ENCODE measurements at places on chromosomes 1 and 21. TPM values are rescaled to one million over a fixed set of nuclear protein-coding genes. Genes with fewer than 3 reads are reported as not detected.

GRCh38 chr1:89844860-89845259 is 24.0 kb downstream of the LRRC8D start:
- no peak for DNase-seq
- no peak overlapping the region for H3K27ac ChIP-seq
- no peaks in the 10 kb centered on the region for H3K36me3 ChIP-seq
- H3K4me1 ChIP-seq, result no peaks in the 10 kb centered on the region

MX2 gene
- 31.5 TPM for total RNA-seq

DNM3 gene
- total RNA-seq, result 7.5 TPM

- no peaks in the 10 kb centered on the region for H3K4me1 ChIP-seq
- H3K36me3 ChIP-seq, result no peaks in the 10 kb centered on the region
- no peaks in the 10 kb centered on the region for H3K27me3 ChIP-seq
- H3K4me3 ChIP-seq, result no peak overlapping the region
Observed at GRCh38 chr1:200139661-200140250, 112.2 kb downstream of the NR5A2 start.

FAM163A gene
- total RNA-seq, result not detected

GRCh38 chr1:34165422-34165921 is 442 bp upstream of the CSMD2 start:
- no peak overlapping the region for H3K27ac ChIP-seq
- H3K4me3 ChIP-seq, result peak overlapping the region; percentile 43
- DNase-seq, result no peak
- no peaks in the 10 kb centered on the region for H3K36me3 ChIP-seq
- no peaks in the 10 kb centered on the region for H3K27me3 ChIP-seq

- no peaks in the 10 kb centered on the region for H3K27me3 ChIP-seq
- H3K4me3 ChIP-seq, result no peak overlapping the region
- H3K36me3 ChIP-seq, result no peaks in the 10 kb centered on the region
- H3K4me1 ChIP-seq, result no peaks in the 10 kb centered on the region
- DNase-seq, result no peak
Observed at GRCh38 chr1:24866211-24867083, 63.6 kb downstream of the RUNX3 start.

DNA sequence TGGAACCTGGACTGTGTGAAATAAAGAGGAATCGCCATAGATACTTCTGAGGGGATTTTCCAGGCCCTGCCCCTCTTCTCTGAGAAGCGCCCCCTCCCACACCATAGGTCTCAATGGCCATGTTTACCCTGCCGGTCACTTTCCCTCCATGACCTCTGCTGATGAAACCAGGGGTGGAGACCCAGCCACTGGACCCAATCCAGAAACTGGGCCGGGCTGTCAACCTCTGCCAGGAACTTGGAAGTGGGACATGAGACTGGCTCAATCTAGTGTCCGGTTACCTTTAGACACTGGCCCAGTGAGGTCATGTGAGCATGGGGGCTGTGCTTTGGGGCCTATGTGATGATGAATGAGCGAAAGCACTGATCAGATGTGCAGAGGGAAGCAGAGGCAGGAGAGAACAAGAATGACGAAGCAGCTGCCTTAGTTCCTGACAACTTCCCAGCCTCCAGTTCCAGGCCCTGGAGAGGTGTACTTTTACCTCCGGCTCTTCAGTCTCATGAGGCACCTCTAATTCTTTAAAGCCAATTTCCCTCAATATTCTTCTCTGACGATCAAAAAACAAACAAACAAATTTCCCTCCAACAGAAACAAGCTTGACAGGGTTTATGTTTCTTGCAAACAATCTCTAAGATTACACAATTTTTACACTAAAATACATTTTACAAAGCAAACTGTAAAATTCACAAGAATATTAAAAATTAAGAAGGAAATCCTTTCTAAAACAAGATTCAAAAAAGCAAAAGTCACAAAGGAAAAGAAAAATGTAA is 4.9 kb downstream of the ASAP3 start:
- peaks cover 12% of the 10 kb centered on the region for H3K4me1 ChIP-seq
- H3K4me3 ChIP-seq, result no peak overlapping the region
- H3K27ac ChIP-seq, result peak overlapping the region; percentile 46
- DNase-seq, result peak; percentile 78
- H3K27me3 ChIP-seq, result no peaks in the 10 kb centered on the region

GRCh38 chr1:246210756-246211155 is 296.3 kb downstream of the SMYD3 start:
- no peaks in the 10 kb centered on the region for H3K36me3 ChIP-seq
- no peak for DNase-seq
- H3K4me1 ChIP-seq, result no peaks in the 10 kb centered on the region
- no peak overlapping the region for H3K4me3 ChIP-seq
- H3K27ac ChIP-seq, result no peak overlapping the region
- no peaks in the 10 kb centered on the region for H3K27me3 ChIP-seq

CASQ1 gene
- total RNA-seq, result 0.59 TPM

GRCh38 chr21:34189506-34189905 is 116.1 kb downstream of the MRPS6 start:
- H3K27ac ChIP-seq, result no peak overlapping the region
- H3K4me3 ChIP-seq, result no peak overlapping the region
- no peaks in the 10 kb centered on the region for H3K4me1 ChIP-seq
- no peaks in the 10 kb centered on the region for H3K27me3 ChIP-seq
- H3K36me3 ChIP-seq, result no peaks in the 10 kb centered on the region

DNA sequence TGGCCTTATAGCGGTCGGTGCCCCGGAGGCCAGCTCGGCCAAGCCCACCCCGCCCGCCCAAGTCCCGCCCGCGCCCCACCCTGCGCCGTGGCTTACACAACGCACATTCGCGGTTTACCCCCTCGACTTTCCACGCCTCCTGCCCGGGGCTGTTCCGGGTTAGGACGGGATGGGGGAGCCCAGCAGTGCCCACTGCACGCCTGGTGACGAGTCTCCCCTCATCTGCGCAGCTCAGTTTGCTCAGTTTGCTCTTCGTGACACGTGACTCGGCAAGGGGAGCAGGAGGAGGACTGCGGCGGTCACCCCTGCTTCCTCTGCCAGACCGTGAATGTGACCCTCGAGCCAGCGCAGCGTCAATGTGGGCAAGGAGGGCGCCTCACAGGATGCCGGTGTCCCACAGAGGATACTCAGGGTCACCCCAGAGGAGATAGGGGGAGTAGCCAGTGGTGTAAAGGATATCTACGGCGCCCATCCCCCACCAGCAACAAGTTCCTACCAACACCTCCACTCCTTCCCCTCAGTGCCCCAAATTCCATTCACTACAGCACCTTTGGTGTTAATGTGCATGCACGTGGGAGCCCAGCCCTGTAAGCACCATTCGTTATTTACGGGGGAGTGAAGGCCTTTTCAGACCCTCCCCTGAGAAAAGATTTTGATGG is 350 bp upstream of the S100A6 start:
- no peaks in the 10 kb centered on the region for H3K36me3 ChIP-seq
- no peaks in the 10 kb centered on the region for H3K27me3 ChIP-seq
- peak; percentile 90 for DNase-seq
- H3K27ac ChIP-seq, result peak overlapping the region; percentile 98
- peak overlapping the region; percentile 76 for H3K4me3 ChIP-seq

DNA sequence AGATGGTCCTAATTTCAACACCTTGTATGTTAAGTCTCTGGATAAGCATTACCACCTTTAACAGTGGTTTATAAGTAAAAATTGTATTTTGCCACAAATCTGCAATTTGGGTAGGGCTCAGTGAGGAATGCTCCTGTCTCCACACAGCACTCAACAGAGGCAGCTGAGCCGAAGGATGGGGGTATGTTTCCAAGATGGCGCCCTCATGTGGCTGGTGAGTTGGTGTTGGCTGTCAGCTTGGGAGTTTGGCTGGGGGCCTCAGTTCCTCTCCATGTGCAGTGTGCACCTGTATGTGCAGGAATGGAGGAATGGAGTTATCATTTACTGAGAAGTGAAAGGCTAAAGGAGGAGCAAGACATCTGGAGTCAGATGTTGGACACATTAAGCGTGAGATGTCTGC is 136.8 kb downstream of the GABPA start:
- H3K4me3 ChIP-seq, result no peak overlapping the region
- DNase-seq, result no peak
- H3K4me1 ChIP-seq, result no peaks in the 10 kb centered on the region
- H3K36me3 ChIP-seq, result no peaks in the 10 kb centered on the region
- no peak overlapping the region for H3K27ac ChIP-seq
- no peaks in the 10 kb centered on the region for H3K27me3 ChIP-seq

DNA sequence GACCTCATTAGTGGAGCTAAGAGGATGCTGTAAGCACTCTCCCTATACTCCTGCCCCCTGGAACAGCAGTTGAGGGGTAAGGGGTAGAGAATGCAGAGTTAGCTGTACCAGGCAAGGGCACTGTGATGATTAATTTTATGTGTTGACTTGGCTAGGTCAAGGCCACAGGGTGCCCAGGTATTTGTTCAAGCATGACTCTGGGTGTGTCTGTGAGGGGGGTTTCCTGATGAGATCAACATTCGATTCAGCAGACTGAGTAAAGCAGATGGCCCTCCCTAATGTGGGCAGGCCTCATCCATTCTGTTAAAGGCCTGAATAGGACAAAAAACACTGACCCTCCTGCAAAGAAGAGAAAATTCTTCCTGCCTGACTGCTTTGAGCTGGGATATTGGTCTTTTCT is 110.8 kb downstream of the KCND3 start:
- H3K4me3 ChIP-seq, result no peak overlapping the region
- H3K36me3 ChIP-seq, result no peaks in the 10 kb centered on the region
- H3K4me1 ChIP-seq, result no peaks in the 10 kb centered on the region
- H3K27me3 ChIP-seq, result no peaks in the 10 kb centered on the region
- no peak for DNase-seq

LEMD1 gene
- not detected for total RNA-seq

DNA sequence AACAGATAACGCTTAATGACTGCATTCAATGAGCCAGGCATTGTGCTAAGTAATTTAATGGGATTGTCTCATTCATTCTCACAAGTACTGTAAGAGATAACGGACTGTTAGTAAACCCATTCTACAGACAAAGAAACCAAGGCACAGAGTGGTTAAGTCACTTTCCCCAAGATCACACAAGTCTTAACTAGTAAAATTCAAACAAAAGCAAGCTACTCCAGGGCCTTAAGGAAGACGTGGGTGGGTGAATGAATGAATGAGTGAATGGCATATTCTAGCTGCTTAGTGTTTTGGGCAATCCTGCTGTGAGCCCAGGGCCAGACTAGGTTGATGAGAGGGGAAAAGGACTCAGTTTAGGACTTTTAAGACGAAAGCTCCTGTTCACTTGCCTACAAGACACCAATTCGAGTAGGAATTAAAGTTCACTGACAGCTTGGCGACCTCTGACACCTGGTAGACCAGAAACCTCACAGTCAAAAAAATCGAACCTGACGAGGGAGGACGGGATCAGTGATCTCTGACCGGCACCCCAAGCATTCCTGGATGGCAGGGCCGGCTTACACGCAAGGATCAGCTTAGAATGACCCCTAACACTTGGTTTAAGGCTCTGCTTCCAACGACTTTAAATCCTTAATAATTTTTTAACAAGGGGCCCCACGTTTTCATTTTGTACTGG is 557 bp downstream of the EMC1 start:
- peaks cover 22% of the 10 kb centered on the region for H3K4me1 ChIP-seq
- no peaks in the 10 kb centered on the region for H3K36me3 ChIP-seq

DNA sequence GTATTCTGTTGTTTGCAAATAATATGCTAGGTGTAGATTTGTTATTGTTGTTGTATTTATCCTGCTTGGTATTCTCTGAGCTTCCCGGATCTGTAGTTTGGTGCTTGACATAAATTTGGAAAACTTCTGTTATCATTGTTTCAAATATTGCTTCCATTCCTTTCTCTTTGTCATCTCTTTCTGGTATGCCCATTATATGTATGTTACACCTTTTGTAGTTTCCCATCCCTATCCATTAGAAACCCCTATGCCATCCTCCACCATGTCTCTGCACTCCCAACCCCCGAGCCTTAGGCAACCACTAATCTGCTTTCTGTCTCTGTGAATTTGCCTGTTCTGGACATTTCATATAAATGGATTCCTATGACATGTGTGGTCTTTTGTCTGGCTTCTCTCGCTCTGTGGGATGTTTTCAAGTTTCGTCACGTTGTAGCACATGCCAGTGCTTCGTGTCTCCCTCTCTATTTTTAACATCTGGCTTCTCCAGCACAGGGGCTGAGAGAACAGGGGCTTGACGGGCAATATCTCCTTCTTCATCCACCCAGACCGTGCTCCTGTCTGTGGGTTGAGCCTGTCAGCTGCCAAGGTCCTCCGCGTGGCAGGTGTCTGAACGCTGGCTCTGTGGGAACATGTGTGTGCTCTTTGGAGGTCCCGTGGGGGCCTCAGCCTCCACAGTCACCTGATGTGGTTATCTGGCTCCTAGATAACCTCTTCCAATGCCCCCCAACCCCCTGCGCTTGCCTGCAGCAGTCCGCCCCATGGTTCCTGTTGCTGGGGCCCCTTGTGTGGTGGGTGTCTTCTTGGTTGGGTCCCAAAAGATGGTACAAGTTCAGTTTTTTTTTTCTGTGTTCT is 32.8 kb upstream of the MAN1C1 start:
- no peaks in the 10 kb centered on the region for H3K36me3 ChIP-seq
- no peak overlapping the region for H3K27ac ChIP-seq
- H3K27me3 ChIP-seq, result no peaks in the 10 kb centered on the region
- no peak overlapping the region for H3K4me3 ChIP-seq

DNA sequence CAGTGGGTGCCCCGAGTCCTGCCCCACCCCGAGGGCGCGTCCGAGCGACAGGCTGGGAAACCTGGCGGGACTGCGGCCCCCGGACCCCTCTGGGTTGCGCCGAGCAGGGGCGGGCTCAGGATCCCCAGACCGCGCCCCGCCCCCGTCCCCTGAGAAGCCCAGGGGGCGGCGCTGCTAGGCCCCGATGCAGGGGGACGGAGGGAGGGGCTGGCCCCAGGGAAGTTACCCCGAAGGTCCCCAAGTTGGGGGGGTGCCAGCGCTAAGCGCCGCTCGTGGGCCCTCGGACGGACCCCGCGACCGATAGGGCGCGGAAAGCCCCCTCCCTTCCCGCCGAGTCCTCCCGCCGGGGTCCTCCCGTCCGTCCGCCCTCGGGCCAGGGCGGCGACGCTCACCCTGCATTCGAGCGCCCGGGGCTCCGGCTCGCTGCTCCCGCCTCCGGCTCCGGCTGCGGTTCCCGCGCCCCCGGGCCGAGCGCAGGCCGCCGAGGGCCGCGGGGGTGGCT is 414 bp downstream of the GPR153 start:
- no peak for DNase-seq
- no peaks in the 10 kb centered on the region for H3K36me3 ChIP-seq
- H3K27ac ChIP-seq, result peak overlapping the region; percentile 21
- no peaks in the 10 kb centered on the region for H3K4me1 ChIP-seq

EFNA3 gene
- 6.6 TPM for total RNA-seq

TAS1R3 gene
- total RNA-seq, result not detected

NGF gene
- total RNA-seq, result 3.4 TPM

- no peak for DNase-seq
- H3K27me3 ChIP-seq, result no peaks in the 10 kb centered on the region
- H3K27ac ChIP-seq, result no peak overlapping the region
- no peaks in the 10 kb centered on the region for H3K4me1 ChIP-seq
- no peak overlapping the region for H3K4me3 ChIP-seq
- H3K36me3 ChIP-seq, result no peaks in the 10 kb centered on the region
Observed at GRCh38 chr1:198167436-198167934, 10.7 kb downstream of the NEK7 start.

GRCh38 chr1:203871114-203871880 is 9.9 kb downstream of the SNRPE start:
- H3K27me3 ChIP-seq, result no peaks in the 10 kb centered on the region
- H3K4me3 ChIP-seq, result no peak overlapping the region
- peaks cover 4% of the 10 kb centered on the region for H3K36me3 ChIP-seq
- no peak for DNase-seq

HSPA6 gene
- total RNA-seq, result 5.3 TPM

- no peaks in the 10 kb centered on the region for H3K36me3 ChIP-seq
- H3K27ac ChIP-seq, result peak overlapping the region; percentile 81
- DNase-seq, result no peak
- no peak overlapping the region for H3K4me3 ChIP-seq
Observed at GRCh38 chr1:99661780-99662179, 15.9 kb downstream of the PALMD start.
